ENCODE measurements at places on chromosomes 13 and 19.

DNA sequence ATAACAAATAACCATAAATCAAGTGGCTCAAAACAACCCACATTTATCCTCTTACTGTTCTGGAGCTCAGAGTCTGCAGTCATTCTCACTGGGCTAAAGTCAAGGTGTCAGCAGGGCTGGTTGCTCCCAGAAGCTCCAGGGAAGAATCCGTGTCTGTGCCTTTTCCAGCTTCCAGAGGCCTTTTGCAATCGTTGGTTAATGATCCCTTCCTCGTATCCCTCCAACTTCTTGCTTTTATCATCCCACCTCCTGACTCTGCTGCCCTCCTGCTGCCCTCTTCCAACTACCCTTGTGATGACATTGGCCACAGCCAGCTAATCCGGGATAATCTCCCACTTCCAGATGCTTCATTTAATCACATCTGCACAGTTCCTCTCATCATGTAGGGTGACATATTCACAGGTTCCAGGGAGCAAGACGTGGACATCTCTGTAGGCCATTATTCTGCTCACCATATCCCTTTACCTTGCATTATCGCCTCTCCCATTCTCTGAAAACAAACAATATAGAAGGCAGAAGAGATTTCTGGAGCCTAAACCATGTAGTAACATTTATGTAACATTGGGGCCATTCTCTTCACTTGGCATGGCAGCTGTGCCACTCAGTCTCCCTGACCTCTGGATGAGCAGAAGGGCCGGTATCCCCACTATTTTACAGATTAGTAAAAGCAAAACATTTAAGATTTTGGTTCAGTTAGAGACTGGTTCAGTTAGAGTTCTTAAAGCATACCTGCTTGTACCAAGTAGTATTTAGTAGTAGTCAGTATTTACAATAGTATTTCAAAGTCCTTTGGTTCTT lies 53.5 kb downstream of the RFC3 start:
- DNase-seq: no peak

DNA sequence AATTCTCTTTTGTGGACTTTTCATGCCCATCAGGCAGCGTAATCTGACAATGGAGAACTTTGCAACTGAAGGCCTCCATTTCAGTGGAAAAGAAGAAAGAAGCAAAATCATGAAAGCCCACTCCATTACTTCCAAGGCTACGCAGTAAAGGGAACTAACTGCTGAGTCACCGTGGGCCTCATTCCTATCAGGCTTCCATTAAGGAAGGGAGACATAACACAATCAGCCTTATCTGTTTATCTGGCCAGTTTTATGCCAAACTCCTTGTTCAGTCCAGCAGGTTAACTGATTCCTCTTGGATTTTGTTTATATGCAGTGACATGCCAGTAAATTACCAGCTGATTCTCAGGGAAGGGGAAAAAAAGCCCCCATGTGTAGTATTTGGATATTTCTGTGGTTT lies 56.8 kb upstream of the KATNAL1 start:
- no peak for DNase-seq

GRCh38 chr13:98083507-98083906 lies 59.4 kb upstream of the FARP1 start:
- DNase-seq: no peak

DNA sequence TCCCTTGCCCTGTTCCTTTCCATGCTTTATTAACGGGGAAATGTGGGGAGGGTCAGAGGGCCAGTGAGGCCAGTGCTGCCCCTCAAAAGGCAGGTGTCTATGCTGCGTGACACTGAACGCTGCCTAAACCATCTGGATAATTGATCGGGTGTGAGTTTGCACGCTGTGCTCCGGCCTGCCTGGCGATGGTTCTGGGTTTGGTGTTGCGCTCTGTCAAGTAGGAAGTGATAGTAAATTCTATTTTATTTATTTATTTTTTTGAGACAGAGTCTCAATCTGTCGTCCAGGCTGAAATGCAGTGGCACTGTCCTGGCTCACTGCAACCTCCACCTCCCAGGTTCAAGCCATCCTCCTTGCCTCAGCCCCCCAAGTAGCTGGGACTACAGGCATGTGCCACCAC lies 86.5 kb downstream of the ATP11A start:
- DNase-seq: no peak

GRCh38 chr13:35920816-35921215 lies 210.4 kb downstream of the DCLK1 start:
- DNase-seq: no peak

DNA sequence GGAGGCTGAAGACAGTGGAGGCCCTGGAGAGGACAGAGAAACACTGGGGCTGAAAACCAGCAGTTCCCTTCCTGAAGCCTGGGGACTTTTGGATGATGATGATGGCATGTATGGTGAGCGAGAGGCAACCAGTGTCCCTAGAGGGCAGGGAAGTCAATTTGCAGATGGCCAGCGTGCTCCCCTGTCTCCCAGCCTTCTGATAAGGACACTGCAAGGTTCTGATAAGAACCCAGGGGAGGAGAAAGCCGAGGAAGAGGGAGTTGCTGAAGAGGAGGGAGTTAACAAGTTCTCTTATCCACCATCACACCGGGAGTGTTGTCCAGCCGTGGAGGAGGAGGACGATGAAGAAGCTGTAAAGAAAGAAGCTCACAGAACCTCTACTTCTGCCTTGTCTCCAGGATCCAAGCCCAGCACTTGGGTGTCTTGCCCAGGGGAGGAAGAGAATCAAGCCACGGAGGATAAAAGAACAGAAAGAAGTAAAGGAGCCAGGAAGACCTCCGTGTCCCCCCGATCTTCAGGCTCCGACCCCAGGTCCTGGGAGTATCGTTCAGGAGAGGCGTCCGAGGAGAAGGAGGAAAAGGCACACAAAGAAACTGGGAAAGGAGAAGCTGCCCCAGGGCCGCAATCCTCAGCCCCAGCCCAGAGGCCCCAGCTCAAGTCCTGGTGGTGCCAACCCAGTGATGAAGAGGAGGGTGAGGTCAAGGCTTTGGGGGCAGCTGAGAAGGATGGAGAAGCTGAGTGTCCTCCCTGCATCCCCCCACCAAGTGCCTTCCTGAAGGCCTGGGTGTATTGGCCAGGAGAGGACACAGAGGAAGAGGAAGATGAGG lies 1.5 kb downstream of the PPP1R15A start:
- DNase-seq: no peak

- no peak for DNase-seq
These were observed 249.6 kb downstream of the TDRD3 start for GRCh38 chr13:60646620-60647019.

DNA sequence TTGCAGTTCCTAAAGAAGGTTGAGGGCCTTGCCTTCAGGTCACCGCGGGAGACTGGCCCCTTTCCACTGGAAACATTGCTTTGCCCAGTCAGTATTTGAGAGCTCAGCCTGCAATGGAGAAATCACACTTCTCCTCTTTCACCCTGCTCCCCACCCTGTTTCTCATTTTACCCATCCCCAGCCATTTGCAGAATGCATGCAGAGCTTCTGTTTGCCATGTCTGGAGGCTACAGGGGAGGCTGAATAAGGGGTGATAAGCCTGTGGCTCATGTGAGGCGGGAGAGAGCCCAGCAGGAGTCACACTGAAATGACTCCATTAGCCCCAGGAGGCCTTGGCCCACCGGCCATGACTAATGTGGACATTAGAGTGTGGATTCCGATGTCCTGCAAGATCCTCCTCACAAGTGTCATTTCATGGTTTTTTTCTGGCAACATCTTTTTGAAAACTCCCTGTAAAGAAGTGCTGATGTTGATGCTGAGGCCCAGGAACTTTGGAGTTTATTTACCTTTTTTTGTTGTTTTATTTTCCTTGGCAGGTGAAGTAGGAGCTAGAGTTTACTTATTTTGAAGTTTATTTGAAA lies 6.3 kb downstream of the SPINT2 start:
- no peak for DNase-seq

DNA sequence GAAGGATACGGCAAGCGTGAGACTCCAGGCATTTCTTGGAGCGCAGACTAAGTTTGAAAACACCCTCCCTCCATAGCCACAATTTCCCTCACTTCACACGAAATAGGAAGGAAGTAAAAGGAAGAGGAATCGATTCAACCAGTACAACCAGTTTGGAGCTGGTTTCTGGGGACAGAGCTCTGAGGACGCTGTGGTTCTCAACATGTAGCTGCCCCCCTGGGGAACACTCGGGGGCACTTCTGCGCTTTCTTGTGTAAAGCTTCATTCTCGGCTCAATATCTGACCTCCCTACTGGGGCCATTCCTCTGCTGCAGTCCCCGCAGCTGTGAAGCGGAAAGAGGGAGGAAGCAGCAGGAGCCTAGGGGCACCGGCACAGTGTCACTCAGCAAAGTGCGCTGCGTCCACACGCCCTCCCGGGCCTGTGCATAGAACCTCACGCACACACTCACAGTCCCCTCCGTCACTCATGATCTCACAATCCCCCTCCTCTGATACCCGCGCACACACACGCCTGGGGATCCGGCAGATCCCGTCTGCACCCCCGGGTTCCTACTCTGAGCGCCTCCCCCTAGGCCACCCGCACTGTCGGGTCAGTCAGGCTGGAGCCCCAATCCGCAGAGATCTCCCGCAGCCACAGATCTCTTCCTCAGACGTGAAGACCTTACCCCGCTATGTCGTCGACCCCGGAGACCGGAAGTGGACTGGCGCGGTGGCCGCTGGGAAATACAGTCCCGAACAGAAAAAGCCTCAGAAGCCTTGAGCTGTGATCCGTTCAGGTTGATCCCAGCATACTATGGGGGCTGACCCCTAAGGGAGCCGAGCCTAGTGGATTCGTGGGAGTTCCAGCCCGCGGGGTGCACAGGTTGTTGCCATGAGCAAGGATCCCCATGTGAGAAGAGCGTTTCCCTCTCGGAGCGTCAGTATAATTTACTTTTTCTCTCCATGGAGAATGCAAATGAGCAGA lies at the start of gene ZNF780A:
Gene ZNF780A (minus strand): TSS at position 703 of the 964 bp plus-strand sequence. CDS start 6,190 bp downstream, outside the sequence.
- peak; percentile 29 for DNase-seq

DNA sequence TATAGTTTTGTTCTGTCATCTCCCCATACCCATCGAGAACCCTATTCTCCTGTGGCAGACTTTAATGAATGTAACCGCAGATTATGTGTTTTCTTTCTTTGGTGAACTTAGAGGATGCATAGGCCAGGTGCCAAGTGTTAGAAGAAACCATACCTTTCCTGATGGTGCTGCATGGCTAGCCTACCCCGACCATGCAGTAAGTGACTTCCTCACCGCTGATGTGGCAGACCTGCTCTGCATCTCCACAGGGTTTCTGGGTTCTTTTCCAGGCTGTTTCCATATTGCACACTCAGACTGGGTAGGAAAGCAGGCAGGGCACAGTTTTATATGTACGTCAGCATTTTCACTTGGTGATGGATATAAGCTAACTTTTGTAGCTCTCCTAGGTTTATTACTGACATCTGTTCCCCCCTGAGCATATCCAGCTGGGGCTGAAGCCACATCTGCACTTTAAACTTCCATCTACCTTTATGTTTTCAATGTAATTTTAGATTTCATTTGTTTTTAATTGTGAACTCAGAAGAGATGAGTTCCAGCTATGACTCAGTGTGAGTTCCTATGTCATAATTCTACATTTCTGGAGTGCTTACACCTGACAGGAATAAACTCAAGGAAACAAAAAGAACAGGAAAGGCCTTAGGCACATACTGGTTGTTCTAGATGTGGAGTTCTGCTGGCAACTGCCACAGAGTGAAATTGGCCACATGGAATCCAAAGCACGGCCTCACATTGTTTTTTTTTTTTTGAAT lies 42.3 kb downstream of the LRCH1 start:
- peak; percentile 50 for DNase-seq

DNA sequence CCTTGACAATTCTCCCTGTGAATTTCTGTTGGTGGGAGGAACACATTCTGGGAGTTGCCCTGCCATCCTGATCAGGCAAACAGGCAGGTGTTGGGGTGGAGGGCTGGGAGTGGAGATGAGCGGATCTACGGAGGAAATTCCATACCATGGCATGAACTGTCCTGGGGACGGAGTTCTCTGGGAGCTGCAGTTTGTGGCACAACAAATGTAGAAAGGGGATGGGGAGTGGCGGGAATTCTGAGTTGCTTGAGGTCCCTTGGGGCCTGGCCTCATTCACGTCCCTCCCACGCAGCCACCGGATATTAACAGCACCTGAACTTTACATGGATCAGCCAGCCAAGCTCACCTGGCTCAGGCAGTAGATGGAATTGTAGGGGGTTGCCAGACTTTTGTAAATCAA lies 70.0 kb downstream of the CHST8 start:
- no peak for DNase-seq

DNA sequence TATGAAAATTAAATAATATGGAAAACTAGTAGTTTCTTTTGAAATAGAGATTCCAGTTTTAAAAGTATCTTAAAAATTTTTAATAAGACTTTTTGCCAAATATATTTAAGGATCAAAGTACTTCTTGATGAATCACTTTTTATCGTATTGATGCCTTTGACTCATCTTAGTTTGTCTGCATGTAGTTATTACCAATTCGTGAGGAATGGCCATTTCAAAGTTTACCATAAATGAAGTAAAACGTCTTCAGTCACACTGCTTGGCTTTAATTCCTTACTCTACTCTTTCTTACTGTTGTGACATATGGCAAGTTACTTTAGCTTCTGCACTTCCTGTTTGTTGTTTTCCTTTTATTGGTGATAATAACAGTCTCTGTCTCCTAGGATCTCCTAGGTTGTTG lies 38.3 kb downstream of the NDFIP2 start:
- DNase-seq: no peak

DNA sequence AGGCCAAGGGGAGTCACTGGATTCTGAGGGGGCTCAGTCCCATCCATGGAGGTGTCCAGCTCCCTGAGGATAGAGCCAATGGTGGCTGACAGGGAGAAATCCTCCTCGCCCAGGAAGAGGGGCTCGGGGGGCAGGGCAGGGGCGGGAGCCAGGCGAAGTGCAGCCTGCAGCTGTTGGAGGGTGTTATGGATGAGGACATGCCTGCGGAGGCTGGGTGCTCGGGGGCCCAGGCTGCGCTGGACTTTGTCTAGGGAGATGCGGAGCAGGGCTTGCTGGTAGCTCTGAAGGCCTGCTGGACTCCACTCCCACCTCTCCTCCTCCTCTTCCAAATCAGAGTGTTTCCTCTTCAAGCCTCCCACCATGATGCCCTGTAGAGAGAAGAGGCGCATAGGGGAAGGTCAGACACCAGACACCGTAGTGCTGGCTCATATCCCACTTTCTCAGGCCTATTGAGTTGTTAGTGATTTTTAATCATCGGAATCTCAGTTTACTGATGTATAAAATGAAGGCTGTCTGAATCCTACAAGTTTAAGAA lies 2.3 kb downstream of the SERTAD3 start:
- no peak for DNase-seq

- no peak for DNase-seq
These were observed 662.1 kb downstream of the PCDH9 start for GRCh38 chr13:66567899-66568612.

GRCh38 chr19:5536337-5536894 lies 31.3 kb downstream of the TINCR start:
- DNase-seq: no peak

- DNase-seq: no peak
These were observed 295.8 kb downstream of the FOXO1 start for GRCh38 chr13:40370661-40371060.

- DNase-seq: no peak
These were observed 7.7 kb downstream of the ZNF253 start for GRCh38 chr19:19873381-19873780.

DNA sequence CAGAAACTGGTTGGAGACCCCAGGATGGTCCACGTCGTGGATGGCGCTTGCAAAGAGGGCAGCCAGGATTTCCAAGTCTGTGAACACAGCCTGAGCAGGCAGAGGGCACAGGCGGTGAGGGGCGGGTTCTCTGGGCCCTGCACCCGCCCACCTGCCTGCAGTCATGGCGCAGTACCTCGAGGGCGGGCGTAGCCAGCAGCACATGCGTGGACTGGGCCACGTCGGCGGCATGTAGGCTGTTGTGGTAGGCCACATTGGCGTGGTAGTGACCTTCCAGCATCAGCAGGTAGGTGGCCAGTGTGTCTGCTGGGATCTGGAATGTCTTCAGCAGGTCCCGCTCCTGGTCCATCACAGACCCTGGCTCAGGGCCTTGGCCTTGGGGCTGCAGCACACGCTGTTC lies 8.1 kb downstream of the PDE4C start:
- no peak for DNase-seq

Measured in memory B cell (primary cell).